CD4-positive, alpha-beta T cell treated with Interleukin-12 subunit alpha and Interleukin-12 subunit beta, for 1 hour (primary cell): ENCODE measurements at places on chromosomes 6 and 20.
A peak's percentile ranks its signal among the peaks of the same experiment; 100 is the strongest.

DNA sequence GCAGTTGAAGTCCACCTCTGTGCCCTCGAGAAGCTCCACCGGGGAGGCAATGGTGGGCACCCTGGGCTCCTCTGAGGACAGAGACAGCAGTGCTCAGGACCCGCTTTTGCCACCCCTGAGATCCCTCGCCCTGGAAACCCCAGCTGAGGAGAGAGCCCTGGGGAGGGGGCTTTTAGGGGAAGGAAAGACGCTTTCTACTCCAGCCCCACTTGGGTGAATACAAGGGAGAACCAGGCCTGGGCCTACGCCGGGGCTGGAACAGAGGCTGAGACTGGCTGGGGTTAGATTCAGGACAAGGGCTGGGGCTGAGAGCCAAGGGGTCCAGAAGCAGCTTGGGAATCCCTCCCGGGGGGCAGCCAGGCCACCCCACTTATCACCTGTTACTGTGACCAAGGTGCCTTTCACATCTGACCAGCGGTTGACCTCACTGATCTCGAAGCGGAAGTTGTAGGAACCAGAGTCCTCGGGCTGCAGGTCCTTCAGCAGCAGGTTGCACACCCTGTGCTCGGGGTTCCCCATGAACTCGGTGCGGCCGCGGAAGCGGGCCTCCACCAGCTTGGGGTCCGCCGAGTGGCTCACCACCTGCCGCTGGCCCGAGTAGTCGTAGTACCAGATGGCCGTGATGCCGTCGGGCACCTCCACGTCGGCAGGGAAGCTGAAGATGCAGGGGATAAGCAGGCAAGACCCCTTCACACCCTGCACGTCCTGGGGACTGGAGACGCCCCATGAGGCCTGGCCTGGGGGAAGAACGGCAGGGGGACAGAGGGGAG, 6.2 kb downstream of the SIGLEC1 start:
- DNase-seq: no peak

GRCh38 chr20:41364236-41364855, 2.3 kb downstream of the EMILIN3 start:
- DNase-seq: no peak

DNA sequence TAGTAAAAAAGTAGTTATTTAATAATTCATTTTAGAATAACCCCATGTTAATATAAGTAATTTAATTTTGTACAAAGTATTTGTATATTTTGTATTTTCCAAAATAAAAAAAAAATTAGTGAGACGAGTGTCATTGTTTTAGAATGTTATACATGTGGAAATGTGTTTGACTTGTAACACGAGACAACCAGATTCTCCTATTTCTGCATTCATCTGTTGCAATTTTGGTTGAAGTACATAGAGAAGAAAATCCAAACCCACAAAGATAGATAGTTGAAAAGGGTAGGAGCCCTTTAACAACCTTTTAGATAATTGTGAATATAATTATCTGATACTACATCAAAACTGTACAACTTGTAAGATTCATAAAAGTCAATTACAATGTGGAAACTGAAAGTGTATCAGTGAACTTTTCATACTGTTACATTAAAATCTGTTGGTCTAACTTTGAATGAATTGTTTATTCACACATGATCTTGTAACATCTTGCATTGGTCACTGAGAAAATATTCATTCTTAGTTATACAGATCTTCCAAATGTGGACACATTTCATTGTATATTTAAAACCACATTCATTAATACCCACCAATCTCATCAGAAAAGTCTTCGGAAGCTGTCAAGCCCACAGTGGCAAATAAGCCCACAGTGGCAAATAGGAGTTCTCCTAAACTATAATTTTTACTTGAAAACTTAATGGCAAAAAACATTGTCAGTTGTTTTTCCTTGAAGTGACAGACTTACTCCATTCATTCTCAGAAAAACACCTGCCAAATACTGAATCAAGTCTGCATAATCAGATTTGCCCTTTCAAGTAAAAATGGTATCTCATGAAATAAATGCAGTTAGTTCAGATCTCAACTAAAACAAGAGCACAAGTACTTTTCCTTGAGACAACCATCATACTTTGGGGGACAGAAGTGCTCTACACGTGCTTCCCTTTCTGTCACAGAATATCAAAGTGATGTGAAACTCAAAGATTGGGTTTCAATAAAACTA, 52.8 kb downstream of the FKBP5 start:
- no peak for DNase-seq

GRCh38 chr6:167648501-167649278, 178.0 kb upstream of the AFDN start:
- no peak for DNase-seq

DNA sequence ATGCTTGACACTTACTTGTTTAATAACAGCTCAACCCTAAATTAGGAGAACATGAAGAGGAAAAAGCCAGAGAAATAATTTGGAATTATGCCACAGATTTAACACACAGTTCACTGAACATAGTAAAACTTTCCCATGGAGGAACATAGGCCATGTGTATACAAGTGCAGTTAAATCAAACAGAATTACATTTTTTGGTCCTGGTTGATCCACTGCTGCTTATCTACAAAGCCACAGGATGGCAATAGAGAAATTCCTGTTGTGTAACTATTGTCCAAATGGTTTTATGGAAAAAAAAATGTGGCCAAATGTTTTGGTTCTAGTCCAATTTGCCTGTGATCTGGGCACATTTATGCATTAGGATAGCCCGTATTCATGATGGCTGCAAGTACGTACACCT, 136.8 kb downstream of the ALDH8A1 start:
- no peak for DNase-seq

- peak; percentile 64 for DNase-seq
These were observed 1.7 kb downstream of the AMD1 start for GRCh38 chr6:110876170-110876773.

- no peak for DNase-seq
These were observed 61.7 kb upstream of the NUP153 start for GRCh38 chr6:17768388-17768787.

DNA sequence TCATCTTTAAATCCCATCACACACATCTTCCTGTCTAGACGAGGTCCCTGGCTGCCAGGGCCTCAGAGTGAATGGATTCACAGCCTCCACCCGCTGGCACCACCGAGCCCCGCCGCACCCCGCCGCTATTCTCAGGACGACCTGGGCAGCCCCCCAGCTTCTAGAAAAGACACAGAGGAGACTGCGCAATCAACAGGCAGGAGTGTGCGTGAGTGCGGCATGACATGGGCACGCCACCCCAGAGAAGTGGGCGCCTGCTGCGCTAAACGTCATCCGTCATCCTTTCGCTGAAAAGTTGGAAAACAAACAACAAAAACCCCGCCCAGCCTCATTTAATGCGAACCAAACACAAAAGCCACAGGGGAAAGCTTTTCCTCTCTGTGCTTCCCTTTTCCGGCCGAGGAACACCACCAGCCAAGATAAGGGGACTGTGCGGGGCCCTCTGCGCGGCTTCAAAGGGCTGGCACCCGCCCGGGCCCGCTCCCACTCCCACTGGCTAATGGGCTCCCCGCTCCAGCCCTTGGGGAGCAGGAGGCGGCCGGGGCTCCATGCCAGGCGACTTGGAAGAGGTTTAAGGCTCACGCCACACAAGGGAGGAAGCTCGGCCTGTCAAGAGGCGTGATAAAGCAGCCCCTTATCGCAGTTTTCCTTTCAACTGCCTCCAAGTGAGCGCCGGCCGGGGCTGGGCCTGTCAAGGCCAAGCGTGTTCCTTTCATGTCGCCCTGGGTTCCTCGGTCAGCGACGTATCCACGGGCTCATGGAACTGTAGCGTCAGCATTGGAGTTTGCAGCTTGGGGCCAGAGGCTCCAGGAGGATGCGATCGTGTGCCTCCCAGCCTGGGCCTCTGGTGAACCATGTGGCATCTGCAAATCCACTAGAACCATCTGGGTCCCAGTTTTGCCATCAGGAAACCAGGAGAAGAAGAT, 50.1 kb downstream of the NFATC2 start:
- no peak for DNase-seq

DNA sequence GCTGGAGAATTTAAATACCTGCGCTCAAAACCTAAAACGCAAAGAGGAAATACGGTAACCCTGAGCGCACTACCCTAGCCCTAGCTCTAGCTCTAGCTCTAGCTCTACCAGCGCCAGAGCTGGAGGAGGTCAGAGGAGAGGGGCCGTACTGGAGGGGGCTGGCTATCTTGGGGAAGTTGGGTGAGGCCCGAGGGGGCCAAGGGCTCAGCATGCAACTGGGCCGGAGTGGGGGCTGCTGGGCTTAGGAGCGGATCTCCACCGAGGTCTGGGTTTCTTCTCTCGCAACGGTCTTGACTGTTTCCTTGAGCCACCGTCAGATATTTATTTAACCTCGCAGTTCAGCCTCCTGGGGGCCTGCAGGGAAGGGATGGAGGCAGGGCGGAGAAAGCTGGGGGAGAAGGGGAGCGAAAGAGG, 91.0 kb downstream of the NCR2 start:
- no peak for DNase-seq

- no peak for DNase-seq
These were observed 69.9 kb upstream of the SYNJ2 start for GRCh38 chr6:157911786-157912185.

GRCh38 chr6:56953597-56954402, 1.1 kb upstream of the BEND6 start:
- DNase-seq: no peak

DNA sequence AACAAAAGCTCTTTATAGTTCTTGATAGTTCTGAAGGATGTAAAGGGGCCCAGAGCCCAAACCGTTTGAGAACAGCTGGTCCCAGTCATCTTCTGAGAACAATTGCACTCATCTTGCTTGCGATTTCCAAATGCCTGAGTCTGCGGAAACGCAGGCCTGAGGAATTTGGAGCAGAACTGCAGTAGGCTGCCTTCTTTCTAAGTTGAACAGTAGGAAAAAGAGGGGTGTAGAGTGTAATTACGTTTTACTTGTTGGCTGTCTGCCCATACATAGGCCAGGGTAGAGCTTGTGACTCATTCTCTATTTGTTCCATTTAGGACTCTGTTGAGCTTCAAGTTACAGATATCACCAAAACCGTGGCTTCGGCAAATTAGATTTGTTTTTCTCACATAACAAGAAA, 42.0 kb upstream of the KIF16B start:
- no peak for DNase-seq

DNA sequence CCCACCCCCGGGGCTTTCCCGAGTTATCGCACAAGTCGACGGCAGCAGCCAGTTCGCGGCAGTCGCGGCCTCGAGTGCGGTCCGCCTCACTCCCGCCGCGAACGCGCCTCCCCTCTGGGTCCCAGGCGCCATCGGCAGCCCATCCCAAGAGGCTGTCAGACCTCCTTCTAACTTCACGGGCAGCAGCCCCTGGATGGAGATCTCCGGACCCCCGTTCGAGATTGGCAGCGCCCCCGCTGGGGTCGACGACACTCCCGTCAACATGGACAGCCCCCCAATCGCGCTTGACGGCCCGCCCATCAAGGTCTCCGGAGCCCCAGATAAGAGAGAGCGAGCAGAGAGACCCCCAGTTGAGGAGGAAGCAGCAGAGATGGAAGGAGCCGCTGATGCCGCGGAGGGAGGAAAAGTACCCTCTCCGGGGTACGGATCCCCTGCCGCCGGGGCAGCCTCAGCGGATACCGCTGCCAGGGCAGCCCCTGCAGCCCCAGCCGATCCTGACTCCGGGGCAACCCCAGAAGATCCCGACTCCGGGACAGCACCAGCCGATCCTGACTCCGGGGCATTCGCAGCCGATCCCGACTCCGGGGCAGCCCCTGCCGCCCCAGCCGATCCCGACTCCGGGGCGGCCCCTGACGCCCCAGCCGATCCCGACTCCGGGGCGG, 1.6 kb downstream of the GNAS start:
- no peak for DNase-seq

- DNase-seq: no peak
These were observed 162.8 kb upstream of the MYLIP start for GRCh38 chr6:15966000-15966520.

DNA sequence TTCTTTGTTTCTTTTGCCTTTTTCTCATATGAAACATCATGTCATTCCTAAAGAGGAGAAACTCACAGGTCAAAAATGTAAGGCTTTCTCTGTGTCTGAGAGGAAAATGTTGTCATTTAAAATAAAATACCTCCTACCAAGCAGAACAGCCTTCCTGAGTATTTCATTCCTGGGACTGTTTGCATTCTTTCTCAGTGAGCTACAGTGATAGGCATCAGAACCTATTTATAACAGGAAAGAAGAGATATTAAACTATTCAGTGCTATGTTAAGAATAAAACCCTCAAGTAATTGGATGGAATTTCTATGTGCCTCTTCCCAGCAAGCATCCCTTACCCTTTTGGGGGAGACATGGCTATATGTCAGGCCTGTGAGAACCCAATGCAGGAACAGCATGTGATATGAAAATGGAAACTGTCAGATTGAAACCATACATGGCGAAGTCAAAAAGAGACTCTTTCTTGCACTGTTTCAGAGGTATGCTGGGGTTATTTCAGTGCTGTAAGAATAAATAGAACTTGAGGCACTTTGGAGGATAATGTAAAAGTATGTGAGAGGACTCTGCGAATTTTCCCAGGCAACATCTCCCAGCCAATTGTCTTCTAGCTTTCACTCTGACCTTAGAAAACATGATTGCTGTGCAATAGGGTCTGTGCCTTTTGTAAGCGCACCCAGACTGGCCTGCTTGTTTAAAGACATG, 133.8 kb upstream of the CCN2 start:
- no peak for DNase-seq

- DNase-seq: no peak
These were observed 434.3 kb downstream of the TBC1D32 start for GRCh38 chr6:120899932-120900331.

DNA sequence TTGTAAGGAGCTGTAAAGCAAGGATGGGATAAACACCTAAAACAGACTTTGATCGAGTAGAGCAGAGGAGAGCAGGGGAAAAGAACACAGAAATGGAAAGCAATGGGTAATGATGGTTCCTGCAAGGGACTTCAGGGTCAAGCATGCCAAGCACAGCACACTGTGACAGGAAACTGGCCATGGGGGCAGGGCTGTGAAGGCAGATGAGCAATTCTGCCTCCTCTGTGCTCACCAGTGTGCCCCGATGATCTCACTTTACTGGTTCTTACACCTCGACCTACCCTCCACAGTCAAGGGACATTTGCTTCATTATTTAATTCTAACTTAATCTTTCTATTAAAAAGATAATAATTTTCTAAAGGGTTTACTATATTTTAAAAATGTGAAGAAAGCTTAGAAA, 21.6 kb upstream of the MYB start:
- no peak for DNase-seq

DNA sequence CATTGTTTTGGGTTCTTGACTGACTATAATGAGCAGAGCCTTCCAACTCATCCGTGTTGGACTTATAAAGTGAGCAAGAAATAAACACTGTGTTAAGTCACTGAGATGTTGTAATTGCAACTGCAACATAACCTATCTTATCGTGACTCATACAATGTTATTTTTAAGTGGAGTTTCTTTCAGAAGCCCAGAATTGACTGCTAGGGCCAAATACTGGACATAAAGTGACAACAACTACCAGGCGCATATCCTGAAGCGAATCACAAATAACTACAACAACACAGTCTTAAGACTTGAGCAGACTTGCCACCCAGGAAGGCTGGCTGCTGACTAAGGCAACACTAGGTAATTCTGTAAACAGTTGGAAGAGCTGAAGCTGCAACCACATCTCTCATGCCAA, 326.6 kb downstream of the COL12A1 start:
- DNase-seq: no peak

DNA sequence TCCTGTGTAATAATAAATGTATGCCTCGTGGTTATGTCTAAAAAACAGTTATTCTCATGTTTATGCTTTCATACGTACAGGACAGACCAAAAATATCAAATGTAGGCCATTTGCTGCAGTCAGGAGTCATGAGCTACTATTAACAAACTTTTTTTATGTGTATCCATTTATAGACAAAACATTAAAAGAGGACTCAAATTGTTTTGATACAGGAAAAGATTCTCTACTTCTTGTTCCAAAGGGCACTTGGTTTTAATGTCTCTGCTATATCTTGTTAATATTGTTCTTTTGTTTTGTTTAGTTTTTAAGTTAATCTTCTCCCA, 155.2 kb downstream of the ZDHHC14 start:
- no peak for DNase-seq
